ENCODE measurements at places on chromosomes 6 and 20.

DNA sequence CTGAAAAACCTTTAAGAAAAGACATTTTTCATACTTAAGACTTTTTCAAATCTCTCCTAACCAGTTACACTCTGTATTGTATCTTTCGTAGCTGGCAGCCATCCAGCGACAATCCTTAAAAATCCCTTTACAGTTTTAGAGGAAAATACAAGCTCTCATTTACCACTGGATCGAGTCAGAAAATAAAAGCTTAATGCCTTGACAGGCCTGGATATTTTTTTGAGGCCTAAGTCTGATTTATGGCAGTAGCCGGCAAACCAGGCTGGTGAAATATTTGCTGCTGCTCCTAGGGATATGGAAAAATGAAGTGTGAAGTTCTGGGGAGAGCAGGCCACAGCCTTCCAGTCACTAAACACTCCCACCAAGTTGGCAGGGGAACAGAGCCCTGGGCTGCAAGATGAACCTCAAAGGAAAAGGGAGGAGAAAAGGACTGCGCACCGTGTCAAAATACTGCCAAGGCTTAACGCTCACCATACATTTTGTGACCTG lies 213.0 kb upstream of the SUPT3H start:
- peak; percentile 56 for DNase-seq

GRCh38 chr6:140684776-140685550 lies 1310.5 kb upstream of the CITED2 start:
- no peak for DNase-seq

DNA sequence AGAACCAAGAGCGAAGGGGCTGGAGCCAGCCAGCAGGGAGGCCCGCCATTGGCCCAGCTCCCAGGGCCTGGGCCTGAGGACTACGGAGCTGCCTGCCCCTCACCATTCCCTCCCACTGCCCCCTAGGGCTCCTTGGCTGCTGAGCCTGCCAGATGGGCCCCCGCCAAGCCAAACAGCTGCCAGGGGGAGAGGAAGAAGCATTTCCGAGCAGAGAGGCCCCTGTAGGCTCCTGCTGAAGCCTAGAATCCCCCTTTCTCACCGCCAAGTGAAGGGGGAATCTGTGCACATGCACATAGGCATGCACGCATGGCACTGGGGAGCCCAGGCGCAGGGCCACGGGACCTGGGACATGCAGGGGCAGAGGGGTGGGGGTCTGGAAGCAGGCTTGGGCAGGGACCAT lies 28.5 kb upstream of the MRPS18A start:
- DNase-seq: no peak

GRCh38 chr20:14344746-14345145 lies 7.3 kb upstream of the FLRT3 start:
- no peak for DNase-seq

GRCh38 chr20:34925341-34925740 lies 30.3 kb downstream of the GSS start:
- no peak for DNase-seq

DNA sequence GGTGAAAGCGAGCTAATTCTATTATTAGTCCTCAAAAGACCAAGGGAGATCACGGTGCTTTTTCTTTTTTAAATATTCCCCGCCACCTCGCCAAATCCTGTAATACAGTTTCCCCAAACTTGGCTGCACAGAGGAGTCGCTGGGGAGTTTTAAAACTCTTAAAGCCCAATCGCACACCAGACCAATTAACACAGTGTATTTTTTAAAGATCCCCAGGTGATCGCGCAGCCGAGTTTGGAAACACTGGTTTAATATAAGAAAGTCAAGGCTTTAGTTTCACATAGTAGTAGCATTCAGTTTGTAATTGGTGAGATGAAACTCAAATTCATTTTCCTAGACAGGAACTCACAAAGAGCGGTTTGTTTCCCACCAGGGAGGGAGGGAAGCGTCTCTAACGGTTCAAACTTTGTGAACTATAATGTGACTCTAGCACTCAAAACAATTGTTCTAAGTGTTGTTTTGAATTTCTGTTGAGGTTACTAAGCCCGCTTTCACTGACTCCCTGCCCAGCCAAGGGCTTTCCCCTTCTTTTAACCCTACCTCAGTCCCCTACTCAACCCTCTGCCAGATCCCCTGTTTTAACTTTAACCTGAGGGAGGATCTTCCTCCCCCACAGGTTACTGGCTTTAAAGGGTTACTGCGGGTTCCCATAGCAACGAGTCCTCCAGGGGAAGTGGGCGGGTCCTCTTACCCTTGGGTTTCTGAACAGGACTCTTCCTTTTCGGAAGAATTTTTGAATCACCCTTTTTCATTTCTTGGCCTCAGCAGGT lies 25.7 kb upstream of the BTBD3 start:
- DNase-seq: peak; percentile 39

DNA sequence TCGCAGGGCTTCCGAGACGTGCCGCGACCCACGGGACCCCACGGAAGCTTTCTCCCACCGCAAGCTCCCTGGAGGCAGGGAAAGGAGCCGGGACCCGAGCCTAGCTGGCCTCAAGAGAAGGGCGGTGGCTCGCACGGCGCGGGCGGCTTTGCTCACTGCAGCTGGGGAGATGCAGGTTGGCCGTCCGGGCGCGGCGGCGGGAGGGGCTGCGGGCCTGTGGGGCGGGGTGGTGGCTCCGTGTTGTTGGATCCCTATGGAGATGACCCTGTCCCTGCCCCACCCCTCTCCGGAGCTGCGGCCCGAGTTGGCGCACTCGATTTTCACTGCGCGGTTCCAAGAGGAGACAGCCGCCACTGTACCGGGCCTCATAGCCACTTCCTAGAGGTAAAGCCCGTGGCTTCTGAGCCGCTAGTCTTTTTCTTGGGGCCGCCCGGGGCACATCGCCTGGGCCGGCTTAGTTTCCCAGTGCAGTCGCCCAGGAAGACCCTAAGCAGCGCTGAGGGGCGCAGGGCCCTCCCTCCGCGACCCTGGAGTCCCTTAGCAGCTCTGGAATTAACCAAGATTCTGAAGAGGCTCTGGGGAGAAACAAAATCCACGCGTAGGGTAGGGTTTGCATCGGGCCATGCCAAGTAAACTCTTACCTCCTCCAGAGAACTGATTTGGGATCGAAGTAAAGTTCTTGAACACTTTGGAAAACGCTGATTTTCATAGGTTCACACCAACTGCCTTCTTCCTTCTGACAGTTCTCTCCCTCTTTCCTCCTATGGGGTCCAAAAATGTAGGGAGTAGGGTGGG lies at the start of gene ECT2L:
Gene ECT2L, plus strand, starts transcription at position 279 of the 795 bp plus-strand sequence. CDS start 17,188 bp downstream, outside the sequence.
- DNase-seq: no peak

DNA sequence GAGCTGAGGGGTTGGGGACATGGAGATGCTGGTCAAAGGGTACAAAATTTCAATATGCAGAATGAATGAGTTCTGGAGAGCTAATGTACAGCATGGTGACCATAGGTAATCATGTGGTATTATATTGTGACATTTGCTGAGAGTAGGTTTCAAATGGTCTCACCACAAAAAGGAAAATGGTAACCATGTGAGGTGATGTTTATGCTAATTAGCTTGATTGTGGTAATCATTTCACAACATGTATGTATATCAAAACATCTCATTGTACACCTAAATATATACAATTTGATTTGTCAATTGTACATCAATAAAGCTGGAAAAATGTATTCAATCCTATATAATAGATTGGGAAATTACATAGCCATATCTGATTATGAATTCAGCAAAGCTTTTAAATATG lies 29.5 kb upstream of the TMEM14A start:
- no peak for DNase-seq

GRCh38 chr20:63071541-63072181 lies 64.9 kb upstream of the BHLHE23 start:
- no peak for DNase-seq

- no peak for DNase-seq
These were observed 105.8 kb upstream of the NOX3 start for GRCh38 chr6:155561257-155561965.

- no peak for DNase-seq
These were observed 52.4 kb downstream of the ATP9A start for GRCh38 chr20:51715856-51716185.

- no peak for DNase-seq
These were observed 128.3 kb upstream of the TBX18 start for GRCh38 chr6:84892671-84893070.

- DNase-seq: no peak
These were observed 55.9 kb downstream of the PPP1R3G start for GRCh38 chr6:5141046-5141445.

DNA sequence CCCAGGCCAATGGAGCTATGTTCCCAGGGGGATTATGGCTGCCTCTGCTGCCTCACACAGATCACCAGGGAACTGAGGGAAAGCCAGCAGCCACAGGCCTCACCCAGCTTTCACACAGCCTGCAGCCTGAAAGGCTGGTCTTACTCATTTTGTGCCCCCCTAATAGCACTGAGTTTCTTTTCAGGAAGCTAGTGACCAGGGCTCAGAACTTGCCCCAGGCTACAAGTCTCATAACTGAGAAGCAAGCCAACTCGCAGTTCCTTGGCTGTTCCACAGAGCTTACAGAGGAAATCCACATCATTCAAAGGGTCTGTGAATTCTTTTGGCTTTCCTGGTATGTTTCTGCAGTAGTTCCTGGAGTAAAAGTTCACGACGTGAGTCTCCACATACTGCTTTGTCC lies 524.8 kb upstream of the GJE1 start:
- no peak for DNase-seq

DNA sequence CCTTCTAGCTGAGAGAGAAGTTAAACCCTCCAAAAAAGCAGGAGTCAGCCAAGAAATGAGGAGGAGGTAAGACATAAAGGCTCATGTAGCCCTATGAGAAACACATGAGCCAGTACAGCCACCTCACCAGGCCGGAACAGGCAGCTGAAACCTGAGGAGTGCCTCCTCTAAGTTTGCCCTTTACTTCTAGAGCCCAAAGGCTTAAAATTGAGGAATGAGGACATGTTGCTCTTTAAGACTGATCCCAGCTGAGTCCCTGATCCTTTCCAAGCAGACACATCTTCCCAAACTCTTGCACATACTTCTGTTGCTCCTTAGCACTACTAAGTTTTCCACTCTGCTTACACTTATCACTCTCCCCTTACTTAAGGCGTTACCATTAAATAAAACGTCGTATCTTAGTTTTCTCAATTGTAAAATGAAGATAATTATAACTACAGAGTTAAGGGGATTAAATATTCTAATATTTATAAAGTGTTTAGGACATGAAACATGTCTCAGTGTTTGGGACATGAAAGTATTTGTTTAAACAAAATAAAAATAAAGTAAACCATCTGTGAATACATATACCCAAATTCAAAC lies 124.0 kb downstream of the OGFRL1 start:
- no peak for DNase-seq

DNA sequence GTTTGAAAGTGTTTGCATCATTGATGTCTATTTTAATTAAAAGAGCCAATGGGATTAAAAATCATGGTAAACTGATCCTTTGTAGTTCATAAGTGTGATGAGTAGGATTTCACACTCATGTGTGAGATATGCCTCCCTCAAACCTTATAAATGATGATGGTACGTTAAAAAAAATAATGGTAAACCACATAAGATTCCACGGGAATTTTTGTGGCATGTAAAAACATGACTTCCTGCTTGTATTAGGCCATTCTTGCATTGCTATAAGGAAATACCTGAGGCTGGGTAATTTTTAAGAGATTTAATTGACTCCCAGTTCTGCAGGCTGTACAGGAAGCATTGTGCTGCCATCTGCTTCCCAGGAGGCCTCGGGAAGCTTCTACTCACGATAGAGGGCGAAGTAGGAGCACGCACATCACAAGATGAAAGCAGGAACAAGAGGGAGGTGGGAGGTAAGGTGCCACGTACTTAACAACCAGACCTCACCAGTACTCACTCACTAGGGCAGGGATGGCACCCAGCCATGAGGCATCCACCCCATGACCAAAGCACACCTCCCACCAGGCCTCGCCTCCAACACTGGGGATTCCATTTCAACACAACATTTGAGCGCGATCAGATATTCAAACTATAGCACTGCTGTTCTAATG lies 187.6 kb upstream of the QKI start:
- no peak for DNase-seq

- DNase-seq: no peak
These were observed 24.6 kb downstream of the TRAM2 start for GRCh38 chr6:52552278-52552643.

All from SK-N-MC (cell line).